SK-MEL-5 (cell line): ENCODE measurements at places on chromosomes 5 and 9.

DNA sequence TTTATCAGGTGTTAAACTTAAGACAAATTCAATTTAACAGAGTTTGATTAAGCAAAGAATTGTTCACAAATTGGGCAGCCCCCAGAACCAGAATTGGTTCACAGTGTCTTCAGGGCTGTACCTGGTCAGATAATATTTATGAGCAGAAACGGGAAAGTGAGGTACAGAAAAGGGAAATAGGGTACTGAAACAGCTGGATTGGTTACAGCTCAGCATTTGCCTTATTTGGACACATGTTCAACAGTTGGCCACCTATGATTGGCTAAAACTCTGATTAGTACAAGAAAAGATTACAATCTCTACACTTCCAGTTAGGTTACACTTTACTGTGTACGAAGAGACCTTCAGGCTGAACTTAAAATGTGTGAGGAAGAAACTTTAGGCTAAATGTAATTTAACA is 18.7 kb downstream of the LRRC70 start:
- no peak for DNase-seq

DNA sequence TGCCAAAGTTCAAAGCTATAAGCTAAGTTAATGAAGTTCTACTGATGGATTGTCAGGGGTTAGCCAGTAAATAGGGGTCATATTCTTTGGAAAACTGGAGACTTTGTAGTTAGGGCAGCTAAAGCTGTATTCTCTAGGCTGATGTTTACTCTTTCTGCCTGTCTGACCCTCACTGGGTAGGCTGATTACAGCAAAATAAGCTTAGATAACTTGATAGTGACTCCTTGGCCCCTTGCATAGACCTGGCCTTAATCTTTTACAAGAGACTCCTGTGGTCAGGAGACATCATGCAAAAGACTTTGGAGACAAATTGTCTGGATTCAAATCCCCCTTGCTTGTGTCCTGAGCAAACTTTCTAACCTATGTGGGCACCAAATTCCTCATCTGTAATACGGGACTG is 314.4 kb upstream of the MSX2 start:
- DNase-seq, result no peak

GRCh38 chr9:38278457-38278856 is 114.0 kb upstream of the ALDH1B1 start:
- DNase-seq, result no peak

DNA sequence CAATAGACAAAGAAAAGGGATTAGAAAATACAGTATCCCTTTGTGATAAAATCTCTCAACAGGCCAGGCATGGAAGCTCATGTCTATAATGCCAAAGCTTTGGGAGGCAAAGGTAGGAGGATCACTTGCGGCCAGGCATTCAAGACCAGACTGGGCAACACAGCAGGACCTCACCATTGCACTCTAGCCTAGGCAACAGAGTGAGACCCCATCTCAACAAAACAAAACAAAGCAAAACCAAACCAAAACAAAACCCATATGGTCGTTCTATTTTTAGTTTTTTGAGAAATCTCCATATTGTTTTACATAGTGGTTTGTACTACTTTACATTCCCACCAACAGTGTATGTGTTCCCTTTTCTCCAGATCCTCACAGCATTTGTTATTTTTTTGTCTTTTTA is 193.0 kb downstream of the KIAA0825 start:
- no peak for DNase-seq

GRCh38 chr9:132997591-132997990 is 19.1 kb downstream of the GFI1B start:
- no peak for DNase-seq

DNA sequence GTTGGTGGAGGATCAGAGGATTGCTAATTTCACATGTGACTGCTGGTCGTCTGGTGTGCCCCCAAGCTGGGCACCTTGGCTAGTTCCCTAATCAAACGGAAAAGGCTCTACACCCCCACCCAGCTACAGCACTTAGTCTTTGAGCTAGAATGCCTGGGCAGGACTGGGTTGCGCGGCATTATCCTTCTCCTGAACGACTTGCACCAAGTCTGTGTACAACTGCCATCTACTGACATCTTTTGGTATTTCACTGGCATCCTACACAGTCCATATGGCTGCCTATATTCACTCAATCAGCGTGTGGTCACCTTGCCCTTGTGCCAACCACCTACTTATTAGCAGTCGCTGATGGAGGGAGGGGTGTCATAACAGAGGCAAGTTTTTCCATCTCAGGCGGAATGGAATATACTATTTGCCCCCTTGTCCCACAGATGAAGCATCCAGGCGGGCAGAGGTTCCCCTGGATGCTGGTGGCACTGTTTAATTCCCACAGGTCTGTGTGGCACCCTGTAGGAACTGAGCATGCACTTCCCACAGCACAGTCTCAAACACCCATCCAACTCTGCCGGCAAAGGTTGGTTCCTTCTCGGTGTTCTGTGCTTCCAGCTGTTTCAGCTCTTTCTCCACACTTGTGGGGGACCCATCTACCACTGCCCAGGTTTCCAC is 150.1 kb downstream of the OSTF1 start:
- peak; percentile 83 for DNase-seq

DNA sequence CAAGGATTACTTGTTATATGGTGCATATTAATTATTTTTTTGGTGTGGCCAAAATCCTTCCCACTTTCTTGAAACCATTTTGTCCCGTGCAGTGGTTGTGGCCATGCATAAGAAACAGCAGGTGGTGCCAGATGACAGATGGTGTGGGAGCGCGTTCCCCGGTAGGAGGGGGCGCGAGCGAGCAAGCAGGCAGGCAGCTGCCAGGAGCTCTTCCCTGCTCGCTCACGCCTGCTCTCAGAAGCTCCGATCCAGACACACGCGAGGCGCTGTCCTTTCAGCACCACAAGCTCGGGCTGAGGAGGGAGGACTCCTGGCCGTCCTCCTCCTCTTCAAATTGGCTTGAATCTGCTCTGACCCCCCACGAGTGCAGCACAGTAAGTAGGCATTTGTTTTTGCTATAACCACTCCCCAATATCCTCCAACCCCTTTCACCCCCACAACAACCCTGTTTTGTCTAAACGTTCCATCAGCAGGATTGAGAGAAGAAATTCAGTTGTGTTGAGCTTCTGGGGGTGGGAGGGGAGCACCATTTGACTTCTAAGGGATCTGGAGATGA is at the start of gene NSG2:
NSG2 (plus strand) TSS at position 237 of the 556 bp plus-strand sequence. CDS start 1,050 bp downstream, outside the sequence.
- peak; percentile 75 for DNase-seq

DNA sequence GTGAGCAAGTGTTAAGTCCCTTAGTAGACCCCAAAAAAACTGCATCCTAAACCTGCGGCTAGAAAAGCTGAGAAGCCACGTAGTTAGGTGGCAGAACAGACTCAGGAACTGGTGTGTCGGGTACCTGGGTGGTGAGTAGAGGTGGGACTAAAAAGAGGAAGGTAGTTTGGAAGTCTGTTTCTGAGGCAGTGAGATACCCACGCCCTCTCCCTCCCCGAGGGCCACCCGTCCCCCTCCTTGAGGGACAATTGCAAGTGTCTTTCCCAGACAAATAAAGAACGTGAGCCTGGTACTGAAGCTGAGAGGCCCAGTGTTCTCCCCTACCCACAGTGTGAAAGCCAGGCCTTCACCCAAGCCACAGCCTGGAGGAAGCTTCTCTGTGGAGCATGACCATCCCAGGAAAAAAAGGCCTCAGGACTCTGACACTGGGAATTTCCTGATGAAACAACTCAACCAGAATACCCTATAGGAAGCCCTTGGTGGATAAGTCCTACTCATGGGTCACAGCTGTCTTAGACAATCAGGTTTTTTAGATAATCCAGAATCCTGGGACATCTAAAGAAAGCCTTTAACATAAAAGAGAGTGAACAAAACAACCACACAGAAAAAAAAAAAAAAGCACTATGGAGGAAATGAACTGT is 7.0 kb upstream of the CD74 start:
- DNase-seq, result peak; percentile 53

- no peak for DNase-seq
Observed at GRCh38 chr9:137688261-137688660, 69.5 kb downstream of the EHMT1 start.

- peak; percentile 77 for DNase-seq
Observed at GRCh38 chr5:65967288-65968066, 41.1 kb downstream of the ERBIN start.

DNA sequence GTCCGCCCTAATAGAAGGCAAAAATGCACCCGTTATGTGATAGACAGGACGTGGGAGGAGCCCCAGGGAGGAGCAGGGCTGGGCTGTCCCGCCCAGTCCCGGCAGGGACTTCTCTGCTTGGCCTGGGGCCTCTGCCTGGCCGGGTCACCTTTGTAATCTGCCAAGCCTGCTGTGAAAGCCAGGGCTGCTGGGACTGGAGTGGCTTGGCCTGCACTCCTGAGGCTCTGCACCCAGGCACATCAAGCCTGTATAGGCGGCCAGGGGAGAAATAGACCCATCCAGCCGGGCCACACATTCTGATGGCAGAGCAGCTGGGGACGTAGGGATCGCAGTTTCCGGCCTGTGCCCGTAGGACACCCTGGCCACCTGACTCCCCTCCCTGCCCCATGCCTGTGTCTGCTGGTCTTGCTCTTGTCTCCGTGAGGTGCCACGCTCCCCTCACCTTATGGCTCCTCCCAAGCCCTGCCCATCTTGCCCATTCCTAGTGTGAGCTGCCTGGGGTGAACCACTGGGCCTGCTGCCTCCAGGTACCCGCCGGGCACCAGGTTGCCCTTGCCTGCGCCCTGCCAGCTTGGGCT is 28.1 kb downstream of the DYNC2I2 start:
- DNase-seq, result no peak

GRCh38 chr5:72234265-72234700 is 85.8 kb downstream of the MRPS27 start:
- no peak for DNase-seq

DNA sequence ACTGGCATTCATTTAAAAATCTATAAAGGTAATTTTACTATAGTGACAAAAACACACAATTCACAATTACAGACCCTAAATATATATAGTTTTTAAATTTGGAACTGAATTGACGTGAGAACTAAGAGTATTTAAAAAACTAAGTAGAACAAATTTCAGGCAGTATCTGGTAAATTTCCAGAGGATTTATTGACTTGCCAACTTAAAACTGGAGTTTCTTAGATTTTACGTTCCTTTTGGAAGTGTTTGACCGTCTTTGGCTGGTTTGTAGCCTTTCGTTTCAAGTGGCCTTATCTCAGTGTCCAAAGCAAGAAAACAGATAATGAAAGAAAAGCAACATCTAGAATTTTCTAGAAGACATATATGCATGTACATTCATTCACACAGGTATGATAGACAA is 234.4 kb upstream of the VLDLR start:
- DNase-seq, result no peak

- no peak for DNase-seq
Observed at GRCh38 chr5:152270096-152270495, 135.0 kb downstream of the NMUR2 start.

- DNase-seq, result no peak
Observed at GRCh38 chr9:80649496-80649895, 1039.9 kb downstream of the TLE1 start.

- DNase-seq, result no peak
Observed at GRCh38 chr5:77513321-77513720, 21.2 kb upstream of the WDR41 start.

GRCh38 chr5:171420431-171421241 is 1.2 kb downstream of the FGF18 start:
- DNase-seq, result no peak

- no peak for DNase-seq
Observed at GRCh38 chr5:138574744-138575193, 432 bp downstream of the HSPA9 start.

DNA sequence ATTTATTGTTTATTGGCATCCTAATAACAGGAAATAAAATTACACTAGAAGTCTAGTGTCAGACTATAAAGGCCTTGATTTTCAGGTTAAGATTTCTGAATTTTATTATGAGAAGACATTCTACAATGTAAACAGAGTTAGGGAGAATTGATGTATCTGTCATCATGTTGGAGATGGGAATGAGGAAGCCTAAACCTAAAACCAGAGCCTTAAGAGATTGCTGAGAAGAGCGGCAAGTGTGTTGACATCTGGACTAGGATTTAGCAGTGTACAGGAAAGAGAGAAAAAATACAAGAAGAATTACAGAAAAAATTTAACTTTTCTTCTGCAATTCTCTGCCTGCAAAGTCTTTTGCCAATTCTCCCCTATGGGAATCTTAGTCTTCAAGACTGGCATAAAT is 525.5 kb downstream of the NR2F1-AS1 start:
- DNase-seq, result no peak

- DNase-seq, result peak; percentile 17
Observed at GRCh38 chr5:61301341-61302199, 30.5 kb upstream of the ZSWIM6 start.

- DNase-seq, result no peak
Observed at GRCh38 chr9:133057006-133057405, 4.8 kb upstream of the CEL start.

GRCh38 chr9:27664121-27664779 is 91.0 kb upstream of the C9orf72 start:
- no peak for DNase-seq
